ENCODE measurements at places on chromosomes 3 and 15.

GRCh38 chr15:74621546-74621920, 5.9 kb downstream of the CLK3 start:
- DNase-seq = no peak

GRCh38 chr15:91271565-91272153, 171.6 kb downstream of the SV2B start:
- peak; percentile 67 for DNase-seq

DNA sequence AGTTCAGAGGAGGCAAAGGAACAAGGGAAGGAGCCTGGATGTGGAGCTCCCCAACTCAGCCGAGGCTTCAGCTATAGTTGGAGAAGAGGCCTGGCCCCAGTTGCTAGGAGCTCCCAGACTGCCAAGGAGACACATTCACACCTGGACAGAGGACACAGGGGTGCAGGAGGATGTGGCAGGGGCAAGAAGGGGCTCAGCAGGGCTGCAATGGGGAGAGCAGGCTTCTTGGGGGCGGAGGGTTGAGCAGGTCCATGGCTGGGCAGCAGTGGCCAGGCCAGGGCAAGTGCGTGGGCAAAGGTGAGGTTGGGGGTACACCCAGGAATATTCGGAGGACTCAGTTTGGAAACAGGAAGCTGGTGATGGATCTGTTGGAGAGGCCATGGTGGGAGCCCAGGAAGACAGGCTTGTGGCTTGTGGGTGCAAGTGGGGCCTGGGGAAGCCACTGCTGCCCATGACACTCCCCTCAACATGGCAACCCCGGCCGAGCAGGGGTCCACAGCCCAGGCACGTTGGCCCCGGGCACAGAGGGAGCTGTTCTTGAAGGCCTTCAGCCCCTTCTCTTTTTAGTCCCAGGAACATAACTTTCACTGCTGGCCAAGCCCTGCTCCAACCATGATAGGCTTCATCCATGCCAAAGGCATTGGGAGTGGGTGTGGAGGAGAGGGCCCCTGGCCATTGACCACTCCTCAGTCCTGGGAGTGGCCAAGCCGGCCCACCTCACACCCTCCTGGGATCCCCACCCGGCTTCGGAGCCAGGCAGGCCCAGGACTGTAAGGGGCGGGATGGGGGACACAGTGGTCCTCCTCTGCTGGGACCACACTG, 33.3 kb downstream of the TSPAN3 start:
- DNase-seq = no peak

- DNase-seq = no peak
Measured at GRCh38 chr3:170953736-170954135, 45.3 kb upstream of the EIF5A2 start.

- DNase-seq = no peak
Measured at GRCh38 chr15:64373360-64373759, 7.9 kb downstream of the PCLAF start.

DNA sequence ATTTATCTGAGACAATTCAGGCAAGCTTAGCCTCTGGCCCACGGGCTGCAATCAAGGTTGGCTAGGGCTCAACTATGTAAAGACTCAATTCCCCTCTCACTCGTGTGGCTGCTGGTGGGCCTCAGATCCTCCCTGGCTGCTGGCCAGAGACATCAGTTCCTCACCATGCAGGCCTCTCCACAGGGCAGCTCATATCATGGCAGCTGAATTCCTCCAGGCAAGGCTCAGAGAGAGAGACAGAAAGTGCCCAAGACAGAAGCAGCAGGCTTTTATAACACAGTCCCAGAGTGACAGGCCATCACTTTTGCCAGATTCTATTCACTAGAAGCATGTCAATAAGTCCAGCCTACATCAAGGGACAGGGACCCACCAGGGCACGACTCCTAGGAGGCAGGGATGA, 63.2 kb downstream of the XXYLT1 start:
- peak; percentile 37 for DNase-seq

DNA sequence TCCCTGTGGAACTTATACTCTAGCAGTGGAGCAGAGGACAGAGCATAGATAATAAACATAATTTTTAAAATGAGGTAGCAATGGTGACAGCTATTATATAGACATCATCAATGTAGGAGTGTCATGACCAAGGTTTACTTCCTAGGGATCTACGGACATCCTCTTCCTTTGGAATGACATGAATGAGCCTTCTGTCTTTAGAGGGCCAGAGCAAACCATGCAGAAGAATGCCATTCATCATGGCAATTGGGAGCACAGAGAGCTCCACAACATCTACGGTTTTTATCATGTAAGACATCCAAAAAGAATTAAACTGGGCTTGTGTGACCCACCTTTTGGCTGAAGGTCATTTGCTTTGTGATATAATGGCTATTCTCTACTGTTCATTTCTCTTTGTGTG, 30.1 kb upstream of the CAPN3 start:
- no peak for DNase-seq

GRCh38 chr3:15782429-15782828, 15.3 kb downstream of the ANKRD28 start:
- no peak for DNase-seq

DNA sequence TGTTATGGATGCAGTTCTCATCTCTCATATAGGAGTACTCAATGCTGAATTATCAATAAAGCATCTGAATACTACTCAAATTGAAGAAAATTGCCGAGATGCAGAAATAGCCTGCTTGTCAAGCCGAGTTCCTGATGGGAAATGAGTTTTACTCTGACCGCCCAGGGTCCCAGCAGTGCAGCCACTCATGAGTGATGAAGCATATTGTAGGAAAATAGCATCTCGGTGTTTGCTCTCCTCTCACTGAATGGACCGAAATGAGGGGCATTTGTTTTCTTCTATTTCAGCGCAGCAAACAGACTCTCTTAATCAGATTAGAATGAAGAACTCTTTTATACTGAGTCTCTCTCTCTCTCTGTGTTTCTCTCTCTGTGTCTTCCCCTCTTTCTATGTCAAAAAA, 190.0 kb downstream of the GABRB3 start:
- no peak for DNase-seq

- DNase-seq = no peak
Measured at GRCh38 chr15:94240480-94240879, 9.1 kb downstream of the MCTP2 start.

GRCh38 chr3:144351773-144352365, 380.2 kb downstream of the DIPK2A start:
- DNase-seq = no peak

DNA sequence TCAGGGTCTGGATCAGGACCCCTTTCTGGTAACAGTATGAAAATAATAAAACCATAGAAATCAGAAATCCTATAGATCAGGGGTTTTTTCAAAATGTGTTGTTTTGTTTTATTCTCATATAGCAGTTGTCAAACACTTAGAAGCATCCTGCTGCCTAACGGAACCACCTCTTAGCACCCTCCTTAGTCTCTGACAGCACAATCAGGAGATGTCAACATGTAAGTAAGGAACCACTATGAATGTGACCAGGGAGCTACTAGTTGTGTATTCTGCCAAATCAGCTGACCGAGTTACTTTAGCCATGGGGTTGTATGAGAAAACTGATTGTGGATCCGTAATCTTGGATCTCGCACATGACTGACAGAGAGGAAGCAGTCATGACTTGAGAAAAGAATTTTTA, 22.2 kb downstream of the CCDC39 start:
- DNase-seq = no peak

- no peak for DNase-seq
Measured at GRCh38 chr3:19093084-19093483, 55.2 kb upstream of the KCNH8 start.

DNA sequence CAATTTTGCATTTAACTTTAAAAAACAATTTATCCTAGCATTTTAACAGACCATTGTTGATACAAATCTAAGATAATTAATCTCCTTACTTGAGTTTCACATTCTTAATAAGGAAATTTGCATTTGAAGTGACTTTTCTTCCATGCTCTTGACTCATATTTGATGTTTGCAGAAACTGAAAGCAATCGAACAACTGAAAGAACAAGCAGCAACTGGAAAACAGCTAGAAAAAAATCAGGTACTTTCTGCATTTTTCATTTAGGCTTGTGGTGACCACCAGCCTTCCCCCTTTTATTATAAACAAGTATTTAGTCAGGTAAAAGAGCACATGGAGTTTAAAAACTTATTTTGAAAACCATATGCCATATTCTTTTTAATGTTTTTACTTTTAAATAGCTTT, 20.1 kb upstream of the SELENOT start:
- DNase-seq = no peak

DNA sequence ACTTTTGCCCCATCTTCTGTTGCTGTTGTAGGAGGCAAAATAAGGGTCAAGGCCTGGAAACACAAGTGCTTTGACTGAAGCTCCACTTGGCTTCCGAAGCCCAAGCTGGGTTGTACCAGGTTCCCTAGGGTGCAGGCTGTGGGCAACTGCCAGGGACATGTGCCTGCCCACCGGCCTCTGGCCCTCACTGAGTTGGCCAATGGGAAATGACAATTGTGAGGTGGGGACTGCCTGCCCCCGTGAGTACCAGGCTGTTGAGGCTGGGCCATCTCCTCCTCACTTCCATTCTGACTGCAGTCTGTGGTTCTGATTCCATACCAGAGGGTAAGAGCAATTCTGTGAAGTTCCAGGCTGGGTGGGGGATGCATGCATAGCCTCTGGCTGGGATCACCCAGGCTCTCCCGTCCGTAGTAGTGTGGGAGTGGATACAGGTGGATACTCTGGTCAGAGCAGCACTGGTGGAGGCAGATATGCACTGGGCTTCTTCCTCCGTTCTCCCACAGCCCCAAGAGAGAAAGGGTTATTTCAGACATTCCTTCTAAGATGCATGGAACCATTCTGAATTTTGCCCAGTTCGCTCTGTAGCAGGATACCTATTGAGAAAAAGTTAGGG, at the start of gene ADIPOQ:
ADIPOQ (plus strand) TSS at position 285 of the 613 bp plus-strand sequence. CDS start 10,349 bp downstream, outside the sequence.
- no peak for DNase-seq

- DNase-seq = no peak
Measured at GRCh38 chr15:29542994-29543393, 273.4 kb upstream of the NSMCE3 start.

DNA sequence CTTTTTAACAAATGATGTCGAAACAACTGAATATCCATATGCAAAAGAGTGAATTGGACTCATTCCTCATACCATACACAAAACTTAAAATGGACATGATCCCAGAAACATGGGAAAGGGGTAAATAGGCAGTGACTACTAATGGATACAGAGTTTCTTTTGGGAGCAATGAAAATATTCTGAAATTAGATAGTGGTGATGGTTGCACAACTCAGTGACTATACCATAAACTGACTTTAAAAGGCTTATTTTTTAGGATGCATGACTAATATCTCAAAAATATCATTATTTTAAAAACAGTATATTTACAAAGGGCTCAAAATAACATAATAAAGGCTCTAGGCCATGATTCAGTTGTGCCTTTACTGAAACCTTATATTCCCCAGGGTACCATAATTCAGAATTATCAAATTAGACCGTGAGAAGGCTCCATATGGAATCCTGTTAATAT, 16.3 kb upstream of the ATP13A3 start:
- DNase-seq = no peak

GRCh38 chr3:88000853-88001252, 58.0 kb downstream of the CGGBP1 start:
- DNase-seq = no peak

DNA sequence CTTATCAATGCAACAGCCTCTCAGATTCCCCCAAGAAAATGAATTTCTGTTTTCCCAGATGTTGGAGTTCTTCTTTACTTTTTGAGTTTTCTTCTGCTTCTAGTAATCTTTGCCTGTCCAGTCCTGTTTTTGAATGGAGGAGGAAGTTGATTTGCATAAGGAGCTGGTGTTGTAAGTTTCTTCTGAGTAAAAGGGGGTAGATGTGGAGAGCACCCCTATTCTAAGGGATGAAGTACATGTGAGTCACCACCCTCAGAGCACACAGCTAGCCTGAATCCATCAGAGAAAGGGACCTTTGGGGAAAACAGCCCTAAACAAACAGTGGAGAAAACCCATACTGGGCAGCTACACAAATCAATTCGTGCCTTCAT, 34.5 kb downstream of the ACAA1 start:
- DNase-seq = no peak

DNA sequence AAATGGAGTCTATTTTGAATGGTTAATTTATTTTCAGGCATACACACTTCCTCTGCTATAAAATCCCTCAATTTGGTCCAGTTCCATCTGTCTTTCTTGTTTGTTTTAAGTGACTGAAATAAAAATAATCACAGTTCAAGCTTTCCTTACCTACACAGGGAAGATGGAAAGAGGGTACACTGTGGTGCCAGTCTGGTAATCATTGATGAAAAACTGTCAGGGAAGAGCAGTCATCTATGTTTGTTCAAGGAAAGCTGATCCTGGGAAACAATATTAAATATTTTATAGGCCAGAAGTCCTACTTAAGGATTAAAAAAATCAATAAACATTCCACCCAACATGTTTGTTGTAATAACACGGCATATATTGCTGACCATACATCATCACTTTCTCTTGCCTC, 115.2 kb upstream of the KCNMB2 start:
- no peak for DNase-seq

- DNase-seq = no peak
Measured at GRCh38 chr3:183202004-183202722, 39.6 kb upstream of the LAMP3 start.

GRCh38 chr3:30631243-30631904, 25.0 kb downstream of the TGFBR2 start:
- no peak for DNase-seq

GRCh38 chr3:191963182-191963581, 502.2 kb downstream of the PYDC2 start:
- no peak for DNase-seq

GRCh38 chr3:191003742-191004141, 141.2 kb upstream of the GMNC start:
- no peak for DNase-seq

- DNase-seq = no peak
Measured at GRCh38 chr15:68326711-68327354, 49.3 kb downstream of the FEM1B start.

- DNase-seq = no peak
Measured at GRCh38 chr3:165206454-165207266, 10.5 kb upstream of the SLITRK3 start.

DNA sequence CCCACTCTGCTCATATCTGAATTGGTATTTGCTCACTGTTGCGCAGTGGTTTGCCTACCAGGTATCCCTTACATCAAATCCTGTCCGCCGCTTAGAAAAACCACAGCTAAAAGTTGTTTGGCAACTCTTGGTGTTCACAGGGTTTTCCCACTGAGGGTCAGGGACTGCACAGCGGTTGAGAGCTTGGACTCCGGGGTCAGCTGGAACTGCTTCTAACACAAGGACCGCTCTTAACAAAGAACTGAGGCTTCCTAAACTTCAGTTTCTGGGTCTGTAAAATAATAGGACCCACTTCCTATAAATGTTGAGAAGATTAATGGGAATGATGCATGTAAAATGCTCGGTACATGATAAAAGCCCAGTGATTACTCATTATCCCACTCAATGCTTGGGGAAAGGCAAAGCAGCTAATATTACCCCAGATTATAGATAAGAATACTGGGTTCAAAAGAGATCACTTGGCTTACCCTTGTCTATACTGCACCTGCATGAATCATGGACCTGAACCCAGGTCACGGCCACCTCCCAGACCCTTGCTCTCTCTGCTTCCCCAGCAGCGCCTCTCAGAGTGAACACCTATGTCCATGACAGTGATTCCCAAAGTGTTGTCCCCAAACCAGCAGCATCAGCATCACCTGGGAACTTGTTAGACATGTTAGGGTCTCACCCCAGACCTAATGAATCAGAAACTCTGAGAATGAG, 36.1 kb downstream of the LIPC start:
- no peak for DNase-seq

Data from activated CD8-positive, alpha-beta memory T cell treated with anti-CD3 and anti-CD28 coated beads, Interleukin-2, amount 50 U/mL, for 48 hours (primary cell).